CD4-positive, alpha-beta memory T cell (primary cell): ENCODE measurements at places on chromosomes 12 and 14. TPM values are rescaled to one million over a fixed set of nuclear protein-coding genes. Genes with fewer than 3 reads are reported as not detected.

The TNFRSF1A gene
- 86.7 TPM for total RNA-seq

The KIF26A gene
- total RNA-seq = 0.23 TPM

The REC8 gene
- total RNA-seq = 27.7 TPM

The AMDHD1 gene
- total RNA-seq = 2.3 TPM

The NELL2 gene
- total RNA-seq = 233 TPM

The CLEC6A gene
- total RNA-seq = not detected

The PAX9 gene
- not detected for total RNA-seq

The LYSET gene
- 20.2 TPM for total RNA-seq

The AKAP5 gene
- 0.20 TPM for total RNA-seq

The ESRRB gene
- total RNA-seq = 0.09 TPM

The SLC38A4 gene
- total RNA-seq = not detected

The TAS2R46 gene
- 1.3 TPM for total RNA-seq

The OR11H7 gene
- not detected for total RNA-seq

The CISTR gene
- not detected for total RNA-seq

The IGF1 gene
- not detected for total RNA-seq

The SOX5 gene
- total RNA-seq = not detected

The TTC5 gene
- total RNA-seq = 26.0 TPM
